ENCODE measurements at places on chromosomes 5 and 9. TPM values are rescaled to one million over a fixed set of nuclear protein-coding genes. Genes with fewer than 3 reads are reported as not detected.
A peak's percentile ranks its signal among the peaks of the same experiment; 100 is the strongest.

DNA sequence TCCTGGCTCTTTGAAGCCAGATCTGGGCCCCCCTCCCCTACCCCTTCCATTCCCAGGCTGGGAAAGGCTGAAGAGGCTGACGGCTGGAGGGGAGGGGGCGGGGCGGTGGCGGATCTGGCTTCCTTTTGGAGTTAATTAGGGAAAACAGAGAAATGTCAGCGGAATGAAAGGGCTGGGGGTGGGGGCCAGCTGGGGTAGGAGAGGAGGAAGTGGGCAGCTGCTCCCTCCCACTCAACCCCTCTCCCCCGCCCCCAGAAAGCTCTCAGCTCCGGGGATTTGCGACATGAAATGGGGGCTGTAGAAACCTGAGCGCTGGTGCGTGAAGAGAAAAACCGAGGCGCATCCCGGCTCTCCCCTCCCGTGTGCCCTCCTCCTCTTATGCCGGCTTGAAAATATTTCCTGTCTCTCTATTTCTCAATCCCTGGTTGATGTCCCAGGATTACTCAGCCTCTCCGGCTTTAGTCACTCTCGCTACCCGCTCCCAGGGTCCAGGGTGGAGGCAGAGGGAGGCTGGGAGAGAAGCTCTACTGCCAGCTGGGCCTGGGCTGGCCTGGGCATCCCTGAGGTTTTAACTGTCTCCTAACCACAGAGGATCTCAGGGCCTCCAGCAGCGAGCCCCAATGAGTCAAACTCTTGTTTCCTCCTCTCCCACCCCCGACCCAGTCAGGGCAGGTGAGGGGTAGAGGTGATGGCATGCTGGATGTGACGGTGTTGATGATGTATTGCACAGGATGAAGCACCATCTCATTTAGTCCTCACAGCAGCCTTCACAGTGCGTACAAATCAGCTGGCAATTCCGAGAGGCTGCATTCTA is 20.1 kb downstream of the PCDHGC5 start:
- peak; percentile 72 for DNase-seq

PCDHGA10 gene
- 11.0 TPM for total RNA-seq

IFNA2 gene
- not detected for total RNA-seq

SLC2A6 gene
- total RNA-seq, result 14.2 TPM
